ENCODE measurements at places on chromosomes 11 and 22.
A peak's percentile ranks its signal among the peaks of the same experiment; 100 is the strongest.

DNA sequence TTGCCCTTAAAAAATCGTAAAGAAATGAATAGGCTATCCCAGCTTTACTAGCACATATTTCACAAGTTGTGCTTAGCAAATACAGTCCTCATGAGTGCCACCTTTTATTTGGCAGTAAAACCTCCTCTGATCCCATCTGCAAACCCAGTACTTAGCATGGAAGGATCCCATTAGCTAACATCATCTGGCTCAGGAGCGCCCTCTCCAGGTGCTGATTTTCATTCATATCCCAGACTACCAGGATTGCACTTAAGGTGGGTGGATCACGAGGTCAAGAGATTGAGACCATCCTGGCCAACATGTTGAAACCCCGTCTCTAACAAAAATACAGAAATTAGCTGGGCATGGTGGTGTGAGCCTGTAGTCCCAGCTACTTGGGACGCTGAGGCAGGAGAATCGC, 76.1 kb upstream of the PAX6 start:
- no peak for DNase-seq

DNA sequence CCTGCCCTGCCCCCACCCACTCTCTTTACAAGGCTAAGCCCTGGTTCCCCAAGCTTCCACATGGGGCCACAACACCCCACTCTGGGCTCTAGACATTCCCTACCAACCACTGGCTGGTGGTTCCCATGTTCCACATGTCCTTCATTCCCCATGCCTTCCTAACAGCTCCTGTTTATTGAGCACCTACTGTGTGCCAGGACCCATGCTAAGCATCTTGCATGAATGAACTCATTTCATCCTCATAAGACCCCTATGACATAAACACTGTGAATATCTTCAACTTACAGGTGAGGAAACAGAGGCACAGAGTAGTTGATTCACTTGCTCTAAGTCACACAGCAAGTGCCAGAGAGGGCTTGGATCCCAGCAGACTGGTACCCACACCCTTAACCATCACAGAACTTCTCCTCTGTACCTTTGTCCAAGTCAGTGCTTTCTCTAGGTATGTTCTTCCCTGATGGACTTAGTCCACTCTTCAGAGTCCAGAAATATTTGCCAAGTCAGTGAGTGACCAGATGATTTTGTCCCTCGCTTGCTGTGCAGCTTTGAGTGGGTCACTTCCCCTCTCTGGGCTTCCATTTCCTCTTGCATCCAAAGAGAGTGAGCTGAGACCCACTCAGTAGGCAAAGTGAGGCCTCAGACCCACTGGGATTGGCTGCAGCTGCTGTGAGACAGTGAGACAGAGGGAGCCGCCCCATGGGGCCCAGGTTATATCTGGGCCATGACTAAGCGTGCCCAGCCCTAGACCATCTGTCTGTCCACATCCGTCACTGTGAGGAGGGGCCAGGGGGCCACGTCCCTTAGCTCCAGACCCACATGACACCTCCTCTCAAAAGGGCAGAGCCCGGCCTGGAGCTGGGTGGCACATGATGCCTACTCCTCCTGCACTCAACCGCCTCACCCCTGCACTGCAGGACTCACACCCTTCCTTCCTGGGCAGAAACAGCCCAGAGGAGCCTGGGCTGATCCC, 132.4 kb downstream of the MN1 start:
- DNase-seq: no peak

DNA sequence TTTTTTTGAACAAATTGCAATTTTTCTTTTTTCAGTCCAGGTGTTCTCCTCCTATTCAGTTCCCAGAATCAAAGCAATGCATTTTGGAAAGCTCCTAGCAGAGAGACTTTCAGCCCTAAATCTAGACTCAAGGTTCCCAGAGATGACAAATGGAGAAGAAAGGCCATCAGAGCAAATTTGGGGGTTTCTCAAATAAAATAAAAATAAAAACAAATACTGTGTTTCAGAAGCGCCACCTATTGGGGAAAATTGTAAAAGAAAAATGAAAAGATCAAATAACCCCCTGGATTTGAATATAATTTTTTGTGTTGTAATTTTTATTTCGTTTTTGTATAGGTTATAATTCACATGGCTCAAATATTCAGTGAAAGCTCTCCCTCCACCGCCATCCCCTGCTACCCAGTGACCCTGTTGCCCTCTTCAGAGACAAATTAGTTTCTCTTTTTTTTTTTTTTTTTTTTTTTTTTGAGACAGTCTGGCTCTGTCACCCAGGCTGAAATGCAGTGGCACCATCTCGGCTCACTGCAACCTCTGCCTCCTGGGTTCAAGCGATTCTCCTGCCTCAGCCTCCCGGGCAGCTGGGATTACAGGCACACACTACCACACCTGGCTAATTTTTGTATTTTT, 6.2 kb upstream of the UBE4A start:
- DNase-seq: peak; percentile 45

- no peak for DNase-seq
These were observed 16.3 kb downstream of the ST14 start for GRCh38 chr11:130175898-130176297.

DNA sequence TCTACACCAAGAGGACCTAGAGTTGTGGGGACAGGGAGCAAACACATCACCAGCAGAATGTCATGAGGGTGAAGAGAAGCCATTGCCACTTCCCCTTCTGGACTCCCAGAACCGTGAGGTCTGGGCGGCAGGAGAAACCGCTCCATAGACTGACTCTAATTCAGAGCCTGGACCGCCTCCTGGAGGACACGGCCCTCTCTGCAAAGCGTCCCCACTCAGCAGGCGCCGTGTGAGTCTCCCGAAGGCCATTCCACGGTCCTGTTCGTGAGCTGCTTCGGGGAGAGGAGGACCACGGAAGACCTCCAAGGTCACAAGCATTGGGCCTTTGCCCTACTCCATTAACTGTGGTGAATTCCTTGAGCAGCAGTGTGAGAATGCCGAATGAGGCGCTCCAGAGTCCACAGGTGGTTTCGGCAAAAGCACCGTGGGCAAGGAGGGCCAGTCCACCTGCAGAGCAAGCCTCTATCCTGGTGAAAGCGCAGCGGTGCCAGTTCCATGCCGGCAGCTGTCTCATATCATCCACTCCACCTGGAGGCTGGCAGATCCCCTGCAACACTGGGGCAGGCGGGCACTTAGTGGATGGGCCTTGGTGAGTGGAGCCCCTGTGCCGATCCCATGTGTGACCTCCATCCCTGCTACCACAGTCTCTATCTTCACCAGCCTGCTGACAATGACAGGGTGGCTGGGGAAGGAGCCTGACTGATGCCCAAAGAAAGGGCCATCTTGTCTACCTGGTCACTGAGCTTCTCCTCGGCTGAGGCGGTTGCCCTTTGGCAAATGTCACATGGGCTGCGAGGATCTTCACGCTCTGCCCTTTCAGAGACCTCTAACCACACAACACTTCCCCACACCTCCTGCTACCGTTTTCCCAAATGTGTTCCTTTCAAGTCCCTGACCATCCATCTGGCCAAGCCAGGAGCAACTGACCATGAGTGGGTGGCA, 7.5 kb downstream of the C11orf21 start:
- DNase-seq: no peak

DNA sequence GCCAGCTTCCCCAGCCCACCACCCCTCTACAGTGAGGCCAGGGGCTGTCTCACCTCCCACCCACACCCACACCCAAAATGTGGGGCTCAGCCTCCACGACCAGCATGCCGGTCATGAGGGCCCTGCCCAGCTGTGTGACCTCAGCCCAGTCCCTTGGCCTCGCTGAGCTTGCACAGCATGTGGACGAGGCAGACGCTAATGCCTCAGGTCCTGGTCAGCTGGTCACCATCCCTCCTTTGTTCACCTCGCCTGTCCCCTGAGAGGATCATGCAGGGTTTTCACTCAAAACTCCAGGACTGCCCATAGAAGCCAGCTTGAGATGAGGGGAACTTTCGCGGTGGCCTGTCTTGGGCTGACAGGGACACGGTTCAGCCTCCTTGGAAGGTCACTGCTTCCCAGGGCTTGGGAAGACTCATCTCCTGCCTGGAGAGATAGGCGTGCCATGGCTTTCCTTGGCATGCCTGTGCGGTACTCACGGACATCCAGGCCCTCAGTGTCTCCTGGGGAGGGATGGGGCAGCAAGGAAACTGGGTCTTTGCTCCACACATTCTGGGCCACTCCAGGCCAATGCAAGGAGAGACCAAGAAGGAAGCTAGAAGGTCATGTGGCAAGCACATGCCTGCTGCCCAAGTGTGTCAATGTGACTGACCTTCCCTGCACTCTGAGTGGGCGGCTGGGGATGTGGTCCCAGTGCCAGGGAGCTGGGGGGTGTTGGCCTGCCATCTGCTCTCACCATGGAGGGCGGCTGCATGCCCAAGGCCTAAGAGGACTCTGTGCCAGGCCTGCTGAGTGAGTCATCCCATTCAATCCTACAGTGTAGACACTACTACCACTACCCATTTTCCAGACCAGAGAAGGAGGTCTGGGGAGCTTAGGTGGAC, 3.2 kb upstream of the RTN4R start:
- no peak for DNase-seq

GRCh38 chr11:95156133-95156721, 66.6 kb downstream of the ENDOD1 start:
- no peak for DNase-seq

All from activated CD4-positive, alpha-beta T cell treated with anti-CD3 and anti-CD28 coated beads, Interleukin-2, amount 50 U/mL, for 16 hours (primary cell).